ENCODE measurements at places on chromosomes 7 and 10. TPM values are rescaled to one million over a fixed set of nuclear protein-coding genes. Genes with fewer than 3 reads are reported as not detected.

HOXA10 gene
- 9.8 TPM for total RNA-seq

TDRD1 gene
- not detected for total RNA-seq

MPP7 gene
- total RNA-seq, result 0.38 TPM

SMKR1 gene
- 4.4 TPM for total RNA-seq

UNC5B gene
- 50.9 TPM for total RNA-seq

SKIDA1 gene
- 1.3 TPM for total RNA-seq

LIPF gene
- not detected for total RNA-seq

C10orf62 gene
- total RNA-seq, result 0.12 TPM

EBF3 gene
- not detected for total RNA-seq

PBLD gene
- 3.3 TPM for total RNA-seq

GPR37 gene
- 3.8 TPM for total RNA-seq
